T-helper 22 cell (primary cell): ENCODE measurements at places on chromosomes 12 and 14.

- DNase-seq = no peak
These were observed 32.2 kb downstream of the DIP2B start for GRCh38 chr12:50536831-50537537.

DNA sequence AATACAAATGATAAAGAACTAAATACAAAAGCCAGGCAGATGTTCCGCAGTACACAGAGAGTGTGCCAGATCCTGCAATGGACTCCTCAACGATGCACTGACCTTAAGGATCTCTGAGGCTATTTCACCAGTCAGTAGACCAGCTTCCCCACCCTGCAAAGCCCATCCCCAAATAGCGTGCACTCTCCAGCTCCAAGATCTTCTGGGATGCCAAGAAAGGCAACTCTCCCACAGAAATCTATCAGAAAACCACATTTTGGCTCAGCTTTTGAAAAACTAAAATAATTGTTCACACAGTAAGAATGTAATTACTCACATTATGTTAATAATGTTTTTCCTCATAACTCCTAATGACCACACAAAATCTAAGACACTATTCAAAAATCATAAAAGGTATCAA lies 90.4 kb downstream of the PPP2R5E start:
- no peak for DNase-seq

DNA sequence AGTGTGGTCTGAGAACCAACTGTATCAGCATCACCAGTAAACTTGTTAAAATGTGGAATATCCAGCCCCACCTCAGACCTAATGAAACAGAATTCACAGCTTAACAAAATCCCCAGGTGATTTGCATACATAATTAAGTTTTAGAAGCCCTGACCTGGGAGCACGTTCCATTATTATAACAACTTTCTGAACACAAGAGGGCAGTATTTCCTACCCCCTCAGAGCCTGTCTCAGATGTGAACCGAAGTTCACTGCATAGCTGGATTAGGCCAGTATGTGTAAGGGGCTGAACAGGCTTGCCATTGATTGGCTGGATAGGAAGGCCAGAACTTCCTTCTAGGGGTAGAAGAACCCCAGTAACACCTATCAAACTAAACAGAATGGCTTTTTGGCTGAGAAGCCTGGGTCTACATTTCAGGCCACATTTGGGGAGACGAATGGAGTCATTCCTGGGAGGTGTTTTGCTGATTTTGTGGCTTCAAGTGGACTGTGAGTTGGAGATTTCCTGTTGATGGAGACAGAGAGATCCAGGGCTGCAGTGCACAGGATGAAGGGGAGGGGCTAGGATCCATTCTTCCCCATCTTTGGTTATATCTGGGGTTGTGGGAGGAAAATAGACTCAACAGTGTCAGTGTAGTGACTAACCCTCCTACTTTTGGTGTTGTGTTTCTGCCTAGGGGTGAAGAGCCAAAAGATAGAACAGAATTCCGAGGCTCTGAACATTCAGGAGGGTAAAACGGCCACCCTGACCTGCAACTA lies 94.7 kb upstream of the OR4E1 start:
- no peak for DNase-seq

GRCh38 chr12:49105504-49106084 lies 5.1 kb downstream of the LMBR1L start:
- DNase-seq = no peak

DNA sequence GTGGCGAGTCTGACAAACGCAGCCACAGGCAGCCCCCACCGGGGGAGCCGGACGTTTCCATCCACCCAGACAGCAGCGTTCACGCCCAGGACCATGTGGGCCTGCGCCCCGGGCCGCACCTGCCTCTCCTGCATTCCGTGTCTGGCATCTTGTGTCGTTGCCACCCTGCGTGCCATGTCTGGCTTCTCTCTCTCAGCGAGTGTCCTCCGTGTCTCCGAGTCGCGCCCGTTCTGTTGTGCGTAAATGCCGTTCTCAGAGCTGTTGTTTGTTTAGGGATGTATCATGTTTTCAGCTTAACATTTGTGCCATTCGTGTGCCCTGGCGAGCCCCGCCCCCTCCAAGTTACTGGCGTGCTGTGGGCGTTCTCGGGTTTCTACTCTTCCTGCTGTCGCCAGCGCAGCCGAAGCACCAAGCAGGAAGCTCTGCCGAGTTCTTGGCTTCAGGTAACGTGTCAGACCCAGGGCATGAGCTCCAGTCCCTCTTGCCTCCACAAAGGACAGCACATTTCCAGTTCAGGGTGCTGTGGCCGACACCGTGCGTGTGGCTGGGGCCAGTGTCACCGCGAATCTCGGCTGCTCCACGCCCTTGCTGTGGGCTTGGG lies 34.6 kb downstream of the NOC4L start:
- DNase-seq = peak; percentile 32

DNA sequence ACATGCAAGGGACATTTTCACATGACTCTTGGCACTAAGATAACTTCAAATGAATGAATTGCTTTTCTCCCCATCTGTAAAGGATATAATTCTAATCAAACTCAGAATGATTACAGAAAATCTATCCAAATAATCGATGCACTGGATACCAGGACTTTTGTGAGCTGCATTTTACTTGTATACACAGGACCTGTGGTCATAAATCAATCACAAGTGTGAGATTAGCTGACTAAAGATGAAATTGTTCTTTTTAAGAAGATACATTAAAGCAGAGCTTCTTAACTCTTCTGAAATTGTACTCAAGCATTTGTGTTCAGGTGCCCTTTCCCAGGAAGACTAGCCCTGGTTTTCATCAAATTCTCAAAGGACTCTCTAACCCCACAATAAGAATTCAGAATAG lies 66.3 kb downstream of the ESR2 start:
- DNase-seq = no peak

DNA sequence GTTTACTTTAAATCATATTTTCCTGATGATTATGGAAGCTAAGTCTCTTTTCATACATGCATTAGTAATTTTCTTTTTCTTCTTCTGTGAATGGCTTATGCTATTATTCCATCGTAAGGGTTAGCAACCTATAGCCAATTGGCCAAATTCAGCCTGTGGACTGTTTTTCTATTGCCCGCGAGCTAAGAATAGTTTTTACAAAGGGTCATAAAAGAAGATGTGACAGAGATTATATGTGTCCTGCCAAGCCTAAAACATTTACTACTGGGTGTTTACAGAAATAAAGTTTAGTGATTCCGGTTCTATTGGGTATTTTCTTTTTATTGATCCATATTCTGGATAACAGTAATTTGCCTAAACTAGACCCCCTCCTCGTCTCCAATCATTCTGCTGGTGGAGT lies 268.8 kb upstream of the DIO3 start:
- DNase-seq = no peak

GRCh38 chr12:6962285-6963015 lies 8.0 kb downstream of the PHB2 start:
- no peak for DNase-seq

- no peak for DNase-seq
These were observed 5.1 kb upstream of the NUMB start for GRCh38 chr14:73463411-73463810.

DNA sequence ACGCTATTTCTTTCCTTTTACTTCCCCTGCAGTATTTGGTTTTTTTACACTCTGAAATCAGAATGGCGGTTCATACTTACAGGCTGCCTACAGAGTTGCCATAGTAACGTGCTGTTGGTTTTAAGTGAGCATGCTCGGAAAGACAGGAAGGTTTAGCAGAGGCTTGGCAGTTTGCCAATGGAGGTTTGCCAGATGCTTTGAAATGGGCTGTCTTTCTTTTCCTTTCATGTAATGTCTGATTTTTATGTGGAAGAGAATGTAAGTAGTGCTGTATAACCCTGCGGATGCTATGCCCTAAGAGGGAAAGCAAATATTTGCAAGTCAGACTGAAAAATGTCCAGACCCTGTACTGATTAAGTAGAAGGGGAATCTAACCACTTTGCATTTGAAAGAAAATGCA lies 32.8 kb downstream of the ARID4A start:
- peak; percentile 86 for DNase-seq

GRCh38 chr14:86865934-86866333 lies 1127.0 kb downstream of the GALC start:
- DNase-seq = no peak

- no peak for DNase-seq
These were observed 119.6 kb downstream of the SLC8A3 start for GRCh38 chr14:70069186-70069585.

- DNase-seq = no peak
These were observed 87.0 kb downstream of the SEC23A start for GRCh38 chr14:39015964-39016577.

DNA sequence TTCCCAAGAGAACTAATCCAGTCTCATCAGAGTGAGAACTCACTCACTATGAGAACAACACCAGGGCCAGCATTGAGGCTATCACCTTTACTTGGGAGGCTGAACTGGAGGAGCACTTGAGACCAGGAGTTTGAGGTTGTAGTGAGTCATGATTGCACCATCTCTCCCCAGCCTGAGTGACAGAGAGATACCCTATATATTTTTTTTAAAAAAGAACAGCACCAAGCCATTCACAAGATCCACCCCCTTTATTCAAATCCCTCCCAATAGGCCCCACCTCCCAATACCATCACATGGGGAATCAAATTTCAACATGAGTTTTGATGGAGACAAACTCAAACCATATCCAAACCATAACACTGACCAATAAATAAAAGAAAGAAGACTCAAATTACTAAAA lies 3.7 kb upstream of the TMX1 start:
- no peak for DNase-seq

DNA sequence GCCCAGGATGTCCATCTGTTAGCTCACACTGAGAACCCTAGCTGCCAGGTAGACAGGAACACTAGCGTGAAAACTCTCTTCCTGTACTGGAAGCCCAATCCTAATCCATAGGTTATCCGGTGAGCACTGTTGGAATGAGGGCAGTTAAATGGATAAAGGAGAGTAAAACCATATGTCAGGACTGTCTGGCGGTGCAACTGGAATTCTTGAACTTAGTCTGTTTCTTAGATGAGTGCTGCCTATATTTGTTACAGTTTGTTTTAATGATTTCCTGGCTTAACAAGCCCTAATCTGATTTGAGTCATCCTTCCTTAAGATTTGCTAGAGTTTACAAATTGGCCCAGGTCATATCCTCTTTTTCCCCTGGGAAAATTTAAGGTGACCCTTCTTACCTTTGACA lies 104.7 kb downstream of the ANO4 start:
- DNase-seq = no peak

DNA sequence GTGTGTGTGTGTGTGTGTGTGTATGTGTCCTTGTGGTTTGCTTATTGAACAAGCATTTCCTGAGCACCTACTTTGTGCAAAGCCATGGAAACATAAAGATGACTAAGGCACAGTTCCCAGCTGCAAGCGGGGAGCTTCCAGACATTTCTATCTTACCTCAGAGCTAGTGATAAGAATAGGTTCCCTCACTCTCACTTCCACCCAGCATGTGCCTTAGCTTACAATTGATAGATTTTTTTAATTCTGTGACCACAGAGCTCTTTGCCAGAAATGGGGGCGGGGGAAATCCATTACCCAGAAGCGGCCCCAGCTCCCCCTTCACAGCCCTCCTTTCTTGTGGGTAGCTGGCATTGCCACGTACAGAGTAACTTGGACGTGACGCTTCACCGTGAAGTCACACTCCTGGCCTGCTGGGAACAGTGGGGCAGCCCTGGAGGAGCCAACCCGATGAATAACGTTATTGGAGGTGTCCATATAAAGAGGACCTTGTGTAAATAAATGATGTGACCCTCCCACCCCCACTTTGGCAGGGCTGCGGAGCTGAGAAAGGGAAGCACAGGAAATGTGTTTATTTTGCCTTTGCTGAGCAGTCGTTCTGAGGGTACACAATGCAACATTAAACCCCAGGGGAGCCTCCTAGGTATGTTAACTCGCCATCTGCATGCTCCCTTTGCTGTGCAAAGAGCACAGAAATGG lies 238.9 kb downstream of the CHST11 start:
- DNase-seq = peak; percentile 82

DNA sequence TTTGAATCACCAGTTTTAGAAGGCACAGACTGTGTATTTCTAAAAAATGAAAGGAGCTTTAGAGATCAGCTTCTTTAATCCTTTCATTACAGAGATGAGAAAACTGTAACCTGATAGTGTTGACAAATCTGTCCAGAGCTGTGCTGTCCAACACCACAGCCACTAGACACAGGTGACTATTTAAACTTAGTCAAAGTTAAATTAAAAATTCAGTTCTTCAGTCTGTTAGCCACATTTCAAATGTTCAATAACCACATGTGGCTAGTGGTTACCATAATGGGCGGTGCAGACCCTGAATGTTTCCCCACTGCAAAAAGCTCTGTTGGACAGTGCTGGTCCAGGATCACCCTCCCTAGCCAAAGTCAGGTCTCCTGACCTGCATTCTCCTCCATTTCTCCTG lies 21.6 kb downstream of the DAD1 start:
- DNase-seq = no peak

DNA sequence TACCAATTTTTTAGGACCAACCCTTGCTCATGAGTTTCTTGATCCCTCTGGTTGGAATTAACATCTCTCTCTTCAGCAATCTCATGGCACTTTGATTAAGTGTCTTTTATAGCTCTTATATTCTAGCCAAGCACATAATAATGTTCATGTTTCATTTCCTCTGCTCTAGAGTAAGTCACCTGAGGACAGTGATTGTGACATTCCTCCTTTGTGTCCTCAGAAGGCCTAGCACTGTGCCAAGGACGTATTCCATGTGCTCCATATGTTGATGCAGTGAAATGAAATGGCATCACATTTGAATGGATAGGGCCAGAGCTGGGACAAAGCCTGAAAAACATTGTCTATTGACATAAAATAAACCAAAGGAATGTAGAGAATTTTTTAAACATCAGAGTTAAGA lies 322.8 kb upstream of the PRICKLE1 start:
- DNase-seq = no peak

GRCh38 chr12:99367181-99367580 lies 280.4 kb upstream of the GARIN6 start:
- DNase-seq = no peak

DNA sequence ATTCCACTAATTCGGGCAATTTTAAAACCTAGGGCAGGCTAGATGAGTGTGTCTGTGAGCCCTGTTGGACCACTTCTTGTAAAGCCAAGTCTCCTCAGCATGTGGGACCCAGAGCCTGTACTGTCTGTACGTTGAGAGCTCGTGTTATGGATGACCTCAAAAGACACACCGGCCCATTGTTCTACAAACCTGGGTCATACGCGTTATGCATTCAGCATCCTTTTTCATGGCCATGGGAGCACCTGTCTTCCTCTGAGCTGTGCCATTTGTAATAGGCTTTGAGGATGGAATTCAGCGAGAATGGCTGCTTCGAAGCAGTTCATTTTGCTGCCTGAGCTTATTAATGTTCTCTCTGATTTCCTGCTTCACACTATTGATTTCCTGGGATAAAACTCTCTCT lies 15.0 kb downstream of the WSCD2 start:
- no peak for DNase-seq
